ENCODE measurements at places on chromosomes 12 and 14.

DNA sequence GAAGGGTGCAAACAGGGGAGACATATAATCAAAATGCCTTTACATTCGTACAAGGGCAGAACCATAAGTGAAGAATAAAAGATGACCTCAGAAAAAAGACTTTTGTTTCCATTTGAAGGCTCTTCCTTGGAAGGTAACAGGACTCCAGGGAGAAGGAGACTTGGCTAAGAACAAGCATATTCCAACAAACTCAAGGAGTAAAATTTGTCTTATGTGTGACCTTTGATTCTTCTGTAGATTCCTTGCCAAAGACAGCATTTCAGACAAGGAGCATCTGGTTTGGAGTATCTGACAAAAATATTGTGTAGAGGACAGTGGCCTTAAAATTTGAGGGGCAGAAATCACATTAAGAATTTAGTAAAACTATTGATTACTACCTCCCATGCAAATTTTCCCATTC lies 991.9 kb downstream of the FLRT2 start:
- DNase-seq = no peak

DNA sequence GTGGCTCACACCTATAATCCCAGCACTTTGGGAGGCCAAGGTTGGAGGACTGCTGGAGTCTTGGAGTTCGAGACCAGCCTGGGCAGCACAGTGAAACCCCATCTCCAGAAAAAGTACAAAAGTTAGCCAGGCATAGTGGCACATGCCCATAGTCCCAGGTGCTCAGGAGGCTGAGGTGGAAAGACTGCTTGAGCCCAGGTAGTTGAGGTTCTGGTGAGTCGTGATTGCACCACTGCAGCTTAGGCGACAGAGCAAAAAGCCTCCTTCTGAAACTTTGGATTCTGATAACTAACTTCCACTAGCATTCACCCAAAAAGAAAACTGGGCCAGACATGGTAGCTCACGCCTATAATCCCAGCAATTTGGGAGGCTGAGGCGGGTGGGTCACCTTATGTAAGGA lies 6.6 kb downstream of the BTBD7 start:
- DNase-seq = no peak

DNA sequence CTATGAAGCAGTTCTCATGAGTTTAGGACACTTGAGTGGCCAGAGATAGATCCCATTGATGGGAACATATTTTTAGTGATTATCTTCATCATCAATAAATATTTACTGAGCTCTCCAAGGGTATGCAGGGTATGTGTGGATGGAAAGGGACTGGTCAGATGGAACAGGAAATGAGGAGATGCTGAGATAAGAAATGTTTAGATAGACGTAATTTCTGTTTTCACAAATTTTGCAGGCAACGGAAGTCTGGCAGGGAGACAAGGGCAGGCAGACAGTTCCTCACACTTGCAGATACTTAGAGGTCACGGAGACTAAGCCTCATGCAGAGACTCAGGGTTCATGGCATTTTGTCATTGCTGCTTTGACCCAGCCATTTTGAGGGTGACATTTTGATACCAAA lies 24.3 kb downstream of the BCL2L14 start:
- no peak for DNase-seq

DNA sequence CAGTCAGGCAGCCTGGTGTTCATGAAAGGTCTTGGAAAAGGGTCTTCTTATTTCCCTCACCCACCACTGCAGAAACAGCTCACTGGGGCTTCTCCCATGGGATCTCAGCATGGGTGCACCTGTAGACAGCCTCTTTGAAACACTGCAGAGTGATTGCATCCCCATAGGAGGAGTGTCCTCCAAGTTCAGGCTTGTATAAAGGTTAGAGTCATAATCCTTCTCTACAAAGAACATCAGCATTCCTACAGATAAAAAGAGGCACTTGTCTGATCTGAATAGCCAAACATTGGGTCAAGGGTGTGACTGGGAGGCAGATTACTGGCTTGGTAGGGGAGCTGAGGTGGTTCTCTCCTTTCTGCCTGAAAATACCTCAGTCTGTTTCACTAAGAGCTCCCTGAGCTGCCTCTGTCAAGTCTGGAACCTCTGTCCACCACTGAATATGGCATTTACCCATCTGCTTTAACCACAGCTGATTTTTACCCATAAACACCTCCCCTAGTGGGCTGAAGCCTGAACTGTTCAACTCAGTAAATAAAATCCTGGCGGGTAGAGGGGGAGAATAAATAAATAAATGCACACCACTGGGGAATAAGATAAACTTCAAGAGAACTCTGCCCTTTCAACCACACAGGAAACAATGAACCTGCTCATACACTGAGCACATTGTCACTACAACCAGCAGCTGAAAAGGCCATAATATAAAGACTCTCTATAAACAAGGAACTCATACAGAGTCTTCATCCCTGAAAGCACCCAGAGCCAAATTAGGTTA lies 120.7 kb upstream of the SCAF11 start:
- DNase-seq = no peak

- no peak for DNase-seq
Observed at GRCh38 chr12:25708661-25709060, 155.6 kb upstream of the LMNTD1 start.

DNA sequence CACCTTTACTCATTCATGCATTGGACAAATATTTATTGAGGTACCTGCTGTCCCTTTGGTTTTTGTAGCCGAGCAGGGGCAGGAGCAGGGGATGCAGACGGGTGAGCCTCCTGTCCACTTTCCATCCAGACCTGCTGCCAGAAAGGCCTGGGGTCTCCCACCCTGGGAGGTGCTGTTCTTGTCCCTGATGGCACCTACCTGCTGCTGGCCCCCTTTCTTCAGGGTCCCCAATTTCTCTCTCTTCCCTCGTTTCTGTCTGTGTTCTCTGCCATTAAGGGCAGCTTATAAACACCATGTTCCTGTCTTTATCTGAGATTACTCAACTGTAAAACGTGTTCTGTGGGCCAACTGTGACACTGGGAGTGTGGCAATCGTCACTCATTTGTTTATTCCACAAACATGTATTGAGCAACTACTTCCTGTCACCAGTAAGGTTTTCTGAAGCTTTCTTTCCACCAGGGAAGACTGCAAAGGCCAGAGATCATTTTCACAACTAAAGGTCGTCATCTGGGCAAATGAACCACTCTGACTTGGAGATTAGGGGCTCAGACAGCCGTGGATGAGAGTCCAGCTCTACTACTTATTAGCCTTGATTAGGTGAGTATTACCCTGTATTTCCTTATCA lies at the start of gene HAL:
Gene HAL, minus strand, starts transcription at position 311 of the 625 bp plus-strand sequence. CDS start 434 bp downstream, outside the sequence.
- peak; percentile 70 for DNase-seq

DNA sequence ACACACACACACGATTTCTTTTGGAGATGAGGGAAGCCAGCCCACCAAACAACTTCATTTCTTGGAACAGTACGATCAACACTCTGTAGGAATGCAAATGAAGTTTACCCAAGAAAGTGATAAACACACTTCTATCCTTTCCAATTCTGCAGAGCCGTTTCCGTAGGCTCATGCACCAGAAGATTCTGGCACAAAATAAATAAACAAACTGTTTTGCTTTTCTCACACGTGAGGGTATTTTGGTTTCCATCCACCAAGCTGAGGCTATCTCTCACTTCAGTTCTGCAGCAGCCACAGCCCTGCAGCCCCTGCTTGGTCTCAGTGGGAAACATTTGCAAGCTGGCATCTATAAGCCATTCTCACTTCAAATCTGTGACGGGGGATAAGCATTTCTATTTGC lies 15.3 kb upstream of the TSPAN11 start:
- no peak for DNase-seq

GRCh38 chr12:29843036-29843435 lies 59.3 kb upstream of the TMTC1 start:
- no peak for DNase-seq

DNA sequence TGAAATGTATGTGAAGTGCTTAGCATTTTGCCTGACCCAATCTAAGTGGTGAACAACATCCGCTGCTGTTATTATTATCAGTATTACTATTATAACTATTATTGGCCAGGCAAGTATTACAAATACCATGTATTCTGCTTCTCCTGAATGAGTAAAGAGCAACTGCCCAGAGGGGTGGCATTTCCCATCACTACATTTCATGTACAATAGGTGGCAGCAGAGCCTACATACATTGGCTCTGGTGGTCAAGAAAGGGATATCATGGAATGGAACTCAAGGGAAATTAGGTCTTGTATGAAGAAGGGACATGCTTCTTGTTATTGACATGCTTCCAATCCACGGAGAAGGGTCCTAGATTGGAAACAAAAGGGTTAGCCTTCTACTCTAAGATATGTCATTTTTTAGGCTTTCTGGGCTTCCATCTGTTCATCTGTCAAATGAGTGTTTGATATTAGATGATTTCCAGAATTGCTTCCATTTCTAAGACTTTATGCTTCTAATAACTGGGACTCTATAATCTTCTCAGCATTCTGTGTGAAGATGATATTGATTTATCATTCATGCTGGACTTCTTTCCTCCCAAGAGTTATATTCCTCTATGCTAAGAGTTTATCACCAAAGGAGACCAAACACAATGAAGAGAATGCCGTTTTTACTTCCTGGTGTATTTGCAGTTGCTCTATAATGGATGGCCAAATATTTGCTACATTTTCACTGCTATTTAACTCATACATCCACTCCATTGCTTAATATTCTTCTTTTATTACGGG lies 239.1 kb downstream of the SSPN start:
- DNase-seq = peak; percentile 69

- no peak for DNase-seq
Observed at GRCh38 chr12:46210873-46211439, 57.9 kb downstream of the SLC38A1 start.

DNA sequence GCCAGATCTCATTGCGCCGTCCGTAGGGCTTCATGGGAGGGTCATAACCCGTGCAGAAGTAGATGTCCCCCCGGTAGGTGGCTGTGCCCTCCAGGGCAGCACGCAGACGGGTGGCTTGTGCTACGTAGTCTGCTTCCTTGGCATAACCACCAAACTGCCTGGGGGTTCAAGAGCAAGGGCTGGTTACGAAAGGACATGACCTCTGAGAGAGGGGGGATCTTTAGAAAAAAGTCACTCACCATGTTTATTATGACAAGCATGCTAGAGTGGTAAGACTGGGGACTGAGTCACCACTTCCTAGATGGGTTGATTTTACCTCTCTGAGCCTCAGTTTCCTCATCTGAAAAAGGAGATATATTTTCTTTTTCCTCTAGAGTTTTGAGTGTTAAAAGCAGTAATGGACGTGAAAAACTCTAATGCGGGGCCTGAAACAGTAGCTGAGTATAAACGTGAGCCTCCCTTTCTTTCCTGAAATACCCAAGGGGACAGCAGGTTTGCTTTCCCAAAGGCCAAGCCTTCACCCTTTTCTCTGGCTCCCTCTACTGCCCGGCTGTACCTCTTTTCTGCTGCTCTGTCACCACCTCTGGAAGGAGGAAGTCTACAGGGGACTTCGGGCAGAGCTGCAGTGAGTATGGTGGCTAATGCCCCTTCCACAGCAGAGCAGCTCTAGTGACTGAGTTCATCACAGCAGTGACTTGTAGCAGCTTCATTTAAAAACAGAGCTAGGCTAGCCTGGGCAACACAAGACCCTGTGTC lies 23.5 kb upstream of the GPRC5D start:
- DNase-seq = peak; percentile 75

- no peak for DNase-seq
Observed at GRCh38 chr12:90757957-90758356, 197.0 kb downstream of the CCER1 start.

DNA sequence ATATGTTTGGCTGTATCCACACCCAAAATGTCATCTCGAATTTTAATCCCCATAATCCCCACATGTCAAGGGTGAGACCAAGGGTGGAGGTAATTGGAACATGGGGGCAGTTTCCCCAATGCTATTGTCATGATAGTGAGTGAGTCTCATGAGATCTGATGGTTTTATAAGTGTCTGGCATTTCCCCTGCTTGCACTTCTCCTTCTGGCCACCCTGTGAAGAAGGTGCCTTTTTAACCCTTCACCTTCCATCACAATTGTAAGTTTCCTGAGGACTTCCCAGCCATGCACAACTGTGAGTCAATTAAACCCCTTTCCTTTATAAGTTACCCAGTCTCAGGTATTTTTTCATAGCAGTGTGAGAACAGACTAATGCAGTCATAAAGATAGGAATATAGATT lies 216.7 kb upstream of the SSTR1 start:
- DNase-seq = no peak

DNA sequence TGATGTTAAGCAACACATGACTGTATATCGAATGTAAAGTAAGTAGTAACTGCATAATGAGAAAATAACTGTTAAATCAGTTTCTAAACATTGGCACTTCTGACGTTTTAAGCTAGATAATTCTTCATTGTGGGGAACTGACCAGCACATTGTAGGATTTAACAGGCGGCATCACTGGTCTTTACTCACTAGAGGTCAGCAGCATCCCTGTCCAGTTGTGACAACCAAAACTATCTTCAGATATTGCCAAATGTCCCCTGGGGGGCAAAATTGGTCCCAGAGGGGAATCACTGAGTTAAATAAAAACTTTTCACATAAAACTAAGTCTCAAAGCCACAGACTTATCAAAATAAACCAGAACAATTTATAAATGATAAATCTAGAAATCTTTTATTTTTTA lies 65.3 kb downstream of the BLTP3B start:
- DNase-seq = no peak

Data from suppressor macrophage (primary cell).